Iris pigment epithelial cell (primary cell): ENCODE measurements at places on chromosomes 1 and 21.

GRCh38 chr21:25186273-25186672 is 421.0 kb downstream of the MRPL39 start:
- no peak for DNase-seq

- no peak for DNase-seq
Measured at GRCh38 chr1:54138994-54139393, 13.8 kb downstream of the CDCP2 start.

DNA sequence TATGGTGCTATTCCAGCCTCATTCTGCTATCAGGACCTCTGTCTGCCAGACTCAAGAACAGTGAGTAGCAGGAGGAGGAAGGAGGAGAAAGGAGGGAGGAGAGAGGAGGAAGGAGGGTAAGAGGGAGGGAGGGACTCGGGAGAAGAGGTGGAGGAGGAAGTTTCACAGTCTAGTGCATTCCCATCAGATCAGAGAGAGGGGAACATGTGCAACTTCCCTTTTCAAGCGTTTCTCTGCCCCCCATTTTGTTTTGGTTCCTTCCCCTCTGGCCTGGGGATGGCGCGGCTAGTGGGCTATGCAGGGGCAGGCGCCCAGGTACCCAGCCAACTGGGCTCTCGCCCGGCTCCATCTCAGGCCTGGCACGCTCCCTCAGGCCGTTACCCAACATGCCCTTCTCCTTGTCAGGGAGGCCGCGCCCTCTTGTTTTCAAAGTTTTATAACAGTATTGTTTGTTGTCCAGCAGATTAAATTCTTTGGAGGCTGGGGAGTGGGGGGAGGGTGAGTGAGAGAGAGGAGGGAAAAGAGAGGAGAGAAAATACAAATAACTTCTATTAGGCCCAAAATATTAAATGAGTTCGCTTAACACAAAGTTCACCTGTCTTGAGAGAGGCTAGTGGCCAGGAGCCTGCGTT is 56.0 kb downstream of the CD46 start:
- no peak for DNase-seq

DNA sequence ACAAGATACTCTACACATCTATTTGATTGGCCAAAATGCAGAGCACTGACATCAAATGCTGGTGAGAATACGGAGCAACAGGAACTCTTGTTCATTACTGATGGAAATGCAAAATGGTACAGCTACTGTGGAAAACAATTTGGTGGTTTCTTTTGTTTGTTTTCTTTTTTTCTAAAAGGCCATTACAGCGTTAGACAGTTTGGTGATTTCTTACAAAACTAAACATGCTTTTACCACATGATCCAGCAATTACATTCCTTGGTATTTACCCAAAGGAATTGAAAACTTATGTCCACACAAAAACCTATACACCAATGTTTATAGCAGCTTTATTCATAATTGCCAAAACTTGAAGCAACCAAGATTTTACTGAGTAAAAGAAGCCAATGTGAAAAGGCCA is 66.4 kb upstream of the FBXO28 start:
- peak; percentile 45 for DNase-seq

DNA sequence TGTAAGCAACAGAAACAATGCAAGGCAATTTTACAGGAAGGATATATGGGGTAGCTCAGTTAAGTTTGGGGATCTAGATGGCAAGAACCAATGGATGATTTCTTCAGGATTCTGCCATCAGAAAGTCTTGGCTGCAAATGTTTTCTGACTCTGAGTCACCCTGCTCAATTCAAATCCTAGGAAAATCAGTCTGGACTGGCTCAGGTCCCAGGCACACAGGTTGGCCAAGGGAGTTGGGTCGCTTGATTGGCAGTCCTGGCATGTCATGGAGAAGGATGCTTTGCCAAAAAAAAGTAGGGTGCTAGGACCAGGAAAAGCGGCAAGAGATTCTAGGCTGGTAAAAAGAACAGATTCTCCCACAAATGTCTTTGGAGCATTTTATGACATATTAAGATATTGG is 28.9 kb upstream of the S1PR1 start:
- no peak for DNase-seq

DNA sequence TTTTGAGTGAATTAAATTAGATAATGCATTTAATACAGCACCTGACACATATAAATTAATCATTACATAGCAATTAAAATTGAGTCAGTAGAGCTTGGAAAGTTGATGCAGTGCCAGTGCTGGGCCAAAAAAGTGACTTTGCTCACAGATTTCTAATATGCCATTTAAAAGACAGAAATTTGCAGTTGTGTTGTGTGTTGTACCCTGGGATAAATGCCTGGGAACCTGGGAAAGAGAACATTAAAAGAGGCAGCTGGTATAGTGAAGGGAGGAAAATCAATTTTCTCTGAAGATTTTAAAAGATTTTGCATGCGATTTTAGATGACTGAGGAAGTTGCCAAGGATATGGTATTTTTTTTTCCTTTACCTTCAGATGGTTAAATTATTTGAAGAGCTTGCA is 10.9 kb upstream of the CFH start:
- DNase-seq, result no peak

GRCh38 chr1:6154525-6155319 is 25.4 kb downstream of the CHD5 start:
- no peak for DNase-seq

GRCh38 chr1:159881622-159882526 is 18.1 kb downstream of the CFAP45 start:
- DNase-seq, result peak; percentile 98

DNA sequence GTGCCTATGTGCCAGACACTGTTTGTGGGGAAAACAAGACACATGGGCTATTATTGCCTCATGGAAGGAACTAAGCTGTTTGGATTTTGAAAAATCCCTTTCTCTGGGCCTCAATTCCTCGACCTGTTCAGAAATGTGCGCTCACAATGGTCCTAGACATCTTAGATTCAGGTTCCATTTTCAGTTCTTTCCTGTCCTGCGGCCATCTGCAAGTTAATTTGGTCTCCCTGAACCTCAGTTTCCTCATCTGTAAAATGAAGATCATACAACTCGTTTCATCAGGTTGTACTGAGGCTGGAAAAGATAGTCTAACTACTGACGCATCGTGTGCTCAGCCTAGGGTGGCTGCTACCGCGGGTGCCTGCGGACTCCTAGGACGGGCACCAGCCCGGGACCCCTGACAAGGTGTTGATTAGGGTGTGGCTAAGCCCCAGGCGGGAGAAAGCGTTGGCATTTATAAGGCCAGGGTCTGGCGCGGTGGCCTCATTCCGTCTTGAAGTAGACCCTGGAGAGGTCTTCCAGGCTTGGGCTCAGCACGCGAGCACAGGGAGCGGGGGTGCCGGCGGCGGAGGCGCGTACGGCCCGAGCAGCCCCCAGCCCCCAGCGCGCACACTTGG is 493 bp upstream of the ELOA start:
- DNase-seq, result no peak

- DNase-seq, result peak; percentile 90
Measured at GRCh38 chr1:7265771-7266371, 480.6 kb downstream of the CAMTA1 start.

DNA sequence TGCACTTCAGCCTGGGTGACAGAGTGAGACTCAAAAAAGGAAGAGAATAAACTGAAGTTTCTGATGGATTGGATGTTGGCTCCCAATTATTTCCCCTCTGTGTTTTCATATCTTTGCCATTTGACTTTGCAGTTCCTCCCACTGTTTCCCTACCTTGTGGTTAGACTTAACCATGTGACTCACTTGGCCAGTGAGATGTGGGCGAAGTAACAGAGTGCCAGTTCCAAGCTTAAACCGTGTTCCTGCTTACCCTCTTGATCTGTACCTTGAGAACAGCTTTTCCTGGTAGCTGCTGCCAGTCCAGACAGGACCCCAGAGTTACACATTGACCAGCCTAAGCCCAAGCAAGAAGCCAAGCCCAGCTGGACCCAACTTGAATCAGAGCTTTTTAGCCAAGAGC is 323.4 kb downstream of the LTN1 start:
- no peak for DNase-seq

DNA sequence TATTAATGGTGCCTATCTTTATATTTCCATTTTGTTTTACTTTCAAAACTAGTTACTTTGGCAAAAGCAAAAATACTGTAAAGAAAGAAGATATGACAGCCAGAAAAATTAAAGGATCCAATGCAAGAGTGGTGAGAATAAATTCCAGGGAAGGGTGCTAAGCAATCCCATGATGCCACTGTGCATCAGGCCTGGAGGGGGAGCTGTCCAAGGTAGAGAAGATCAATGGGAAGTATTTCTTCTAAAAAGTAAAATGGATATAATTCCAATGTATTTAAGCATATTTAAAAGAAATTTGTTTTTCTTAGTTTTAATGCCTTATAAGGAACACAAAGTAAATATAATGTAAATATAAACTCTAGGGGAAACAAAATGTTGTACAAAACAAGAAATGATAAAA is 1382.2 kb upstream of the B3GALT2 start:
- no peak for DNase-seq

- DNase-seq, result no peak
Measured at GRCh38 chr21:23955135-23955843, 1652.0 kb downstream of the MRPL39 start.

DNA sequence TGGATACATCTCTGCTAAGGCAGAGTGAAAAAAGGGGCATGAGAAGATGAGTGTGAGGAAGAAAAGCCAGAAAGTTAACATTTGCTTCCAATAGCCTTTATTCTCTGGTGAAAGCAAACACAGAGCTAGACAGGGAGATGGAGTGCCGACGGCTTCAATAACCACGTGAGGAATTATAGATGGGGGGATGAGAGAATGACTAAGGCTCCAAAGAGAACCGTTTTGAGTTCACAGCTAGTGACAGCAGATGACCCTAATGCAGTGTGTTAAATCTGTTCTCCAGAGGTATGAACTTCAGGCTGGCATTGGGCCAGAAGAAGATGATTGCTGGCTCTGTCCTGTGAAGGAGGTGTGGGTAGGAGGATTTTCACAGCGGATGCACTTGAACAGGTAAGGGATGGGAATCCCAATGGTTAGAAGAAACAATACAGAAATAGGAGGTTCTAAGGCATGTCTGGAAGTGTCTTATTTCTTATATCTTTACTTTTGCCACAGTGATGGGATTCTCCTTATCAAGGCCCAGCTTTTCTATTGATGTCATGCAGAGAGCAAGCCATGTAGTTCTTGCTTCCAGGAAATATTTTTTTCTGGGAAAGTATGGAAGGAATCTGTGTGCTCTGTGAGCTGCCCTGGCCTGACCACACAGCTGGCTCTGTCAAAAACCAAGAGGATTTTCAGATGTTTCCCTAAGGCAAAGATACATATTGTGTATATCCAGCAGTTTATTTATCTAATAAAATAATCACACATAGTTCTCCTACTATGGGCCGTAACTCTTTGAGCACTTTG is 573.8 kb downstream of the LTN1 start:
- DNase-seq, result peak; percentile 42

- DNase-seq, result peak; percentile 62
Measured at GRCh38 chr1:235632506-235633401, 16.8 kb downstream of the GNG4 start.

DNA sequence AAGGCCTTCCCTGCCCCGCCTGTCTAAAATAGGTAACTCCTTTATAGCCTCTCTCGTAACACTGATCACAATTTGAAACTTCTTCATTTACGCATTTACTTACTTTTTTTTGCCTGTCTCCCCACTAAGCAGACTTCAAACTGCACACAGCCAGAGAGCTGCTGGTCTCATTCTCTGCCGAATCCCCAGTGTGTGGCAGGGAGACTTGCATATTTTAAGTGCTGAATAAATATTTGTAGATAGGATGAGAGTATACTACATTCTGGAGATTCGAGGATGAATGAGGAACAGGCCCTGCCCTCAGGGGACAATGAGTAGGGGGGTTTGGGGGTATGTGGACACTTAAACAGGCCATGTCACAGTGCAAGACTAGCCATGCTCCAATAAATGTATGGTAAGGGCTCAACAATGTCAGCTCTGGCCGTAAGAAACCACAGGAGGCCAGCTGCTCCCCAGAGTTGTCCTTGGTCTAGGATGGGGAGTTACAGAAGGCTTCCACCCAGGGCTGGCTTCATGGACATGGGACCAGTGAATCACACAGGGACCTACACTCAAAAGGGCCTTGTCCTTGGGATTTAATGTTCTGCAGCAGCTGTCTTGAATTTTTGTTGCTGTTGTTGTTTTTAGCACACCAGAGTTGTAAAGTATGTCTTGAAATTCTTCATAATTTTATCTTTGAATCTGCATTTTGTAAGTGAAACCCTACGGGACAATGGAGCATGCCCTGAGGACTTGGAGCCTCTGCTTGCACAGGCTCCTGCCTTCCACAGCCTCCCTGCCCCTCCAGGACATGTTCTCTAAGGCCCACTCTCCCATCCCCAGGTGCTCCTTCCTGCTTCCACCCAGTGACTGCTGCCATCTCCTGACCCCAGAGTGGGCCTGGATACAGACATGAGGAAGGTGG is 8.5 kb downstream of the DIO1 start:
- no peak for DNase-seq

GRCh38 chr1:56672579-56672978 is 27.5 kb downstream of the PRKAA2 start:
- DNase-seq, result no peak

- peak; percentile 89 for DNase-seq
Measured at GRCh38 chr1:218463194-218464156, 118.3 kb downstream of the TGFB2 start.

- no peak for DNase-seq
Measured at GRCh38 chr1:46456411-46456963, 33.1 kb upstream of the DMBX1 start.

- no peak for DNase-seq
Measured at GRCh38 chr1:183390561-183390960, 27.6 kb downstream of the NMNAT2 start.

- DNase-seq, result no peak
Measured at GRCh38 chr21:43912500-43912899, 47.5 kb downstream of the AGPAT3 start.

DNA sequence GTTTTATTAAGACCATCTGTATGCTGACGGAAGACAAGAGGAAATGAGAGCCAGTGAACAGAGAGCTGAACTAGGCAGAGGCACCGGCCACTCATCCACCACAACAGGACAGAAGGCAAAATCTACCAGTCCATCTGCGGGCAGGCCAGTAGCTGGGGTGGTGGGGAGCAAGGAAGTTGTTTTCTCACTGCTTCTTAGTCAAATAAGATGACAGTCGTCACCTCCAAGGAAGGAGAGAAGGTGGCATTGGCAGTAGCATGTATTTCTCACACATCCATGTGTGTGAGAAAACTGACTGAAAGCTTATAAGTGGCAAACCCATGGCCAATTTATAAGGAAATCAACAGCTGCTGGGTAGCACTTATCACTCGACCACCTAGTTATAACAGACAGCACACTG is 8.2 kb downstream of the TTC13 start:
- no peak for DNase-seq

GRCh38 chr21:33237486-33237885 is 7.7 kb downstream of the IFNAR2 start:
- no peak for DNase-seq

DNA sequence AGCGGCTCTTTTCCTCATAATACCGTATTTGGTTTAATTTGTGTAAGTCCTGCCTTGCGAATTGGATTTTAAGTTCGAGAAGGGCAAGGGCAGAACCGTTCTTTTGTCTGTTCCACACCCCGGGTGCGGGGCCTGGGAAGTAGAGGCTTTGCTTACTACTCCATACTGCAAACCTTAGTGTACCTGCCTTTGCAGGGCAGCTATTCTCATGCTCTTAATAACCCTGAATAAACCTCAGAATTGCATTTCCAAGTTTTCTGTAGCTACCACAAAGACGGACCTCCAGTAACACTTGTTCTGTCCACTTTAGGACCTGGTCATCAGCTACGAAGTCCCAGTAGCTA is 657 bp upstream of the HNRNPU start:
- DNase-seq, result no peak

GRCh38 chr1:63817152-63817667 is 43.4 kb downstream of the ROR1 start:
- peak; percentile 72 for DNase-seq
